Astrocyte (in vitro differentiated cells and primary cell): ENCODE measurements at places on chromosomes 16 and 17.

- no peak for DNase-seq
Observed at GRCh38 chr17:75485688-75486087, 29.3 kb downstream of the TMEM94 start.

DNA sequence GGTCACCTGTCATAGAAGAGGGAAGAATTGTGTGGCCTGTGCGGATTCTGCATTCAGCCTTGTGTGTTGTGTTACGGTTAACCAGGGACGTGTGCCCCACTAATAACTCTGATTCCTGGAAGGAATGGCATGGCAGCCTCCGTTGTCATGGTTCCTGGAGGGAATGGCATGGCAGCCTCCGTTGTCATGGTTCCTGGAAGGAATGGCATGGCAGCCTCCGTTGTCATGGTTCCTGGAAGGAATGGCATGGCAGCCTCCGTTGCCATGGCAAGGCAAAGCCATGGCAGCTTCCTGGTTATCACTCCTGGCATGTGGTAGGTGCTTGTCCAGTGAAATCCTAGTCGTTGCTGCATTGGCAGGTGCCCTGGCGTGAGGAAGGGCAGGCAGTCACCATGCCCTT lies 8.9 kb downstream of the SPG7 start:
- no peak for DNase-seq

DNA sequence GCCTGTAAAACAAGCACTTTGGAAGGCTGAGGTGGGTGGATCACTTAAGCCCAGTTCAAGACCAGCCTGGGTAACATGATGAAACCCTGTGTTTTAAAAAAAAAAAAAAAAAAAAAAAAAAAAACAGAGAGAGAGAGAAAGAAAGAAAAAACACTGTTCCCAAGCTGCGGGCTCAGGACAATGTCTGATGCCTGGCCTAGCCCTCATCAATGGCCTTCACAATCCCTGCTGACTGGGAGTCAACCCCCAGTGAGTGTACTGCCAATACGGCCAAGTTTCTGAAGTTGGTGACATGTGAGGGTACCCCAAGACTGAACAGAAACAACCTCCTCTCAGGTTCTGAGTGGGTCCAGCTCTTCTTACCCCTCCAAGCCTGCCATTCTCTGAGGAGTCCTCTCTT lies 116.5 kb downstream of the ZNF778 start:
- DNase-seq = no peak

DNA sequence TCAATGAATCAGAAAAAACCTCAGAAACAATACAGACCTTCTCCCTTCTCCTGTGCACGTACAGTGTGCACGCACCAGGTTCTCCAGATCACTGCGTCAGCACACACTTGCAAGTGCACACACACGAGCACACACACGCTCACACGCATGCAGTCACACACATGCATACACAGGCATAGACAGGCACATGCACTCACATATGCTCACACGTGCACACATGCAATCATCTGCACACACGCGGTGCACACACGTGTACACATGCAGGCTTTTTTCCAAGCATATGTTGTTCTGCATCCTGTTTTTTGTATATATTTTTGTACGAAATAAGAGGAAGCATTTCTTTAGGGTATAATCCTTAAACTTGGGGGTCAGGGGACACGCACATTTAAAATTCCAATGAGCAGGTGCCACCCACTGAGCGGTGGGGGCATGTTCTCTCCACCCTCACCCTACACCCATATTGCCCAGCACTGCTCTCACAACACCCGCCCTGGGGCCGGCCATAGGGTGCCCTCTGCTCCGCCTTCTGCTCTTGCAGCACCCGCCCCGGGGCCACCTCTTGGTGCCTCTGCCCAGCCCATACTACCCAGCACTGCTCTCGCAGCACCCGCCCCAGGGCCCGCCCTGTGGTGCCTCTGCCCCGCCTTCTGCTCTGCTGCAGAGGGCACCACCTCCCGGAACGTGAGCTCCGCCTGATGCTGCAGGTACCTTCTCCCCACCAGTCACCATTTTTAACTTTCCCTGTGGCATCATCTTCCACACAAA lies 20.9 kb downstream of the KLHDC4 start:
- no peak for DNase-seq

DNA sequence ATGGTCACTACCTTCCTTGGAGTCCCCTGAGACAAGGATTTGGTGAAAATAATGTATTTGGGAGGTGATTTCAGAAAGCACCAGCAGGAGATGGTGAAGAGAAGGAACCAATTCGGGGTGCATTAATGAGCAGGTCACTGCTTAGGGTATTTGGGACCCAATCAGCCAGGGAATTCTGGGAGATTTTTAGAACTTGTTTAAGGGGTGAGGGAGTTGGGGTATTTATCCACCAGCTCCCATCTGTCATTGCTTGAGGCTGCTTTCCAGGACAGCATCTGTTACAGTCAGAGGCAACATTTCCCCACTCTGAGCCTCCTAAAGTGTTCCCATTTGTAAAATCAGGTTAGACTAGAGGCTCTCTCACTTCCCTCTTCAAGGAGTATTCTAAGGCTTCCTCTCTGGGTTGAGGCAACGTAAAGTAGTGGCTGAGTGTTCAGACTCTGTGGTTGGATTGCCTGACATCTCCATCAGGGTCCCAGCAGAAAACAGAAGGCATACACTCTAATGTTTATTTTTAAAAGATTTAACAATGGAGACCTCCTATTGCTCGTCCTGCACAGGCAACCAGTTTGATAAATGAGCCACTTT lies 60.9 kb downstream of the CLEC19A start:
- DNase-seq = no peak

DNA sequence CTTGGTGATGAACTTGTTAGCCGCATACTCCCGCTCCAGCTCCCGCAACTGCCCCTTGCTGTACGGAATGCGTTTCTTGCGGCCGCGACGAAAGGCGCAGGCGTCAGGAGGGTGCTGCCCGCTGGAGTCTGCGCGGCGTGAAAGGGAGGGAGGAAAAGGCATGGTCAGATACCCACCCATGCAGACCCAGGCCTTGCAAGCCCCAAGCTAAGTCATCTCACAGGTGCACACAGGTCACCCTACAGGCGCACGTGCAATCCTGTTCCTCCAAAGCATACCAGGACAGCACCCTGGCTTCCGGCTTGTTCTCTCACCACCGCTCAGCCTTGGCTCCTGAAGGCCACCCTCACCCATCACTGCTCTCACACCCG lies 1.6 kb downstream of the HOXB13 start:
- DNase-seq = no peak

GRCh38 chr16:9965079-9965478 lies 217.1 kb downstream of the GRIN2A start:
- DNase-seq = peak; percentile 26

GRCh38 chr17:57561072-57561861 lies 183.8 kb downstream of the CCDC182 start:
- no peak for DNase-seq

- DNase-seq = no peak
Observed at GRCh38 chr16:57285379-57285778, 907 bp upstream of the PLLP start.

- DNase-seq = peak; percentile 6
Observed at GRCh38 chr16:57446531-57447185, 527 bp downstream of the CIAPIN1 start.

DNA sequence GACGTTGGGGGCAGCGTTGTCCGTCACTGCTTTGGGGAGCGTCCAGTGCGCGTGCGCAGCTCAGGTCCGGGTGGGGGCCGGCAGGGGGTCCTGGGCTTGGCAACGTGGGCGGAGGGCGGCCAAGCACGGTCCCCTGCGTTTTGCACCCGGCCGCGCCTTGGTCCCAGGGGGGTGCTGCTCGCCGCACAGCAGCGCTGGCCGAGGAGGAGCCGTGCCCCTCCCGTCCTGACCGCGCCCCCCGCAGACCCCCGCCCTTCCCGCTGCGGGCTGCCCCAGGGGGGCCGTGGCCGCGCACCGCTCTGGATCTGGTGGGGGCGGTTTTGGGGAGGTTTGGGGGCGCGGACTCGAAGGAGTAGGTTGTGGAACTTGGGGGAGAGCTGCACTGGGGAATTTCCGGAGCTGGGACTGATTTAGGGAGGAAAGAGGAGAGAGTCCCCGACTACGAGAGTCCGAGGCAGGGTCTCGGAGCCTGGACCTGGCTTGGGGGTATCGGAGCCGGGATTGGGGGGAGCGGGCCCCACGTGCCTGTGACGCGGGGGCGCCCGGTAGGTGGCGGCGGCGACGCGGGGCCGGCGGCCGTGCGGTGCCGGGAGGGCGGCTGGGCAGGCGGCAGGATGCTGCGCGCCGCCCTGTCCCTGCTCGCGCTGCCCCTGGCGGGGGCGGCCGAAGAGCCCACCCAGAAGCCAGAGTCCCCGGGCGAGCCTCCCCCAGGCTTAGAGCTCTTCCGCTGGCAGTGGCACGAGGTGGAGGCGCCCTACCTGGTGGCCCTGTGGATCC lies at the start of gene SLC9A5:
Gene SLC9A5 (plus strand): TSS at position 579 of the 777 bp plus-strand sequence. CDS start 36 bp downstream, at position 615.
- DNase-seq = no peak

GRCh38 chr17:3976675-3977171 lies 12.5 kb upstream of the ATP2A3 start:
- DNase-seq = no peak

DNA sequence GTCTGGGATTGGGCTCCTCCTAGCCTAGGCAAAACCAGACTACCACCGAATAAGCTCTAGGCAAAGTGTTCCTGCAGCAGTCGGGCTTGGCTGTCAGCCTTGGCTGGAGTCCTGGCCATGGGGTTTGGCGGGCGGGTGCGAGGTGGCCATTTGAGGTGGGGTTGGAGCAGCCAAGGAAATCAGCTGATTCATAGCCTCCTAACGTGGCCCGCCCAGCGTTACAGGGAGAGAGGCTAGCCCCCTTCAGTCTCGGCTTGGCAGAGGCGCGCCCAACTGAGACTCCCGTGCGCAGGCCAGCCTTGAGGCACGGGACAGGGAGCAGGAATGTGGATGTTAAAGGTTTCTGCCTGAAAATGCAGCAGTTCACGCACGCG lies 1.9 kb downstream of the PMP22 start:
- peak; percentile 86 for DNase-seq

DNA sequence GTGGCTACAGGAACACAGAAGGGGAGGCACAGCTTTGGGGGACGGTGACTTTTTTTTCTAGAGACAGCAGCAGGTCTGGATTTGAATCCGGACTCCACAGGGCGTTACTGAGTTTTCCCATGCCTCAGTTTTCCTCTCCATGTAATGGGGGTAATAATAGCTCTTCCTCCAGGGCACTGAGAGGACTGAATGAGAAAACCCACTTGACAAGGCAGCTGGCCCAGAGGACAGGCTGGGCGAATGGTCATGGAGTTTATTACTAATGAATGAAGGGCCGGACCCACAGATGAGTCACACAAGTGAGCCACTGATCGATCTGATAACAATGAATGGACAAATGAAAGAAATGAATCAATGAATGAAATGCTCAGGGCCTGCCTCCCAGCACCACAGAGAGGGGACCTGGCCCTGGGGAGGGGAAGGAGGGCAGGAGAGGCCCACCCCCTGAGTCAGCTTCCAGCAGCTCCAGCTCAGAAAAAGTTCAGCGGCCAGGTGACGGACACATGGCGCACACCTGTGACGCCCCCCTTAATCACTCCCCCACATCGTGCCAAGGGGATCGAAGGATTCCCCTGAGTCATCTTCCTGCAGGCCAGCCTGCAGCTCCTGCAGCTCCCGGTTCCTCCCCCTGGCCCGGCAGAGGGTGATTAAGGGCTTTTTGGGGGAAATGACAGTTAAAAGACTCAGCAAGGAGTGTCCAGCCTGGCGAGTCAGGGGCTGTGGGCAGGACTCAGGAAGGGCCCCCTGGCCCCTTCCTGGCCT lies 54.3 kb downstream of the SOCS1 start:
- peak; percentile 88 for DNase-seq

DNA sequence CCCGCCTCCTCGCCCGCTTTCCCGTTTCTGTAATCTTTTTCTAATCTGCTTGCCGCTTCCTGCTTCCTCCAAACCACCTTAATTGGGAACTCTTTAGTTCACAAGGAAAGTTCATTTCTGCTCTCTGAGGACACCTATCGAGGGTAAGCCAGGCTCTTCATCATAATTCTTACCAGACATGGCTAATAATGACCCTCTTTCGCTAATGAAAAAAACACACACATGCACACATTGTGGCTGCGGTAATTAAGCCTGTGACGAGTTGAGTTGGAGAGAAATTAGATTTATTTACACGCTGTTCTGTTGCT lies 100.6 kb downstream of the ZNF423 start:
- DNase-seq = peak; percentile 59

GRCh38 chr17:737561-738113 lies 5.2 kb downstream of the TLCD3A start:
- no peak for DNase-seq
